ENCODE measurements at places on chromosomes 6 and 20. TPM values are rescaled to one million over a fixed set of nuclear protein-coding genes. Genes with fewer than 3 reads are reported as not detected.

DNA sequence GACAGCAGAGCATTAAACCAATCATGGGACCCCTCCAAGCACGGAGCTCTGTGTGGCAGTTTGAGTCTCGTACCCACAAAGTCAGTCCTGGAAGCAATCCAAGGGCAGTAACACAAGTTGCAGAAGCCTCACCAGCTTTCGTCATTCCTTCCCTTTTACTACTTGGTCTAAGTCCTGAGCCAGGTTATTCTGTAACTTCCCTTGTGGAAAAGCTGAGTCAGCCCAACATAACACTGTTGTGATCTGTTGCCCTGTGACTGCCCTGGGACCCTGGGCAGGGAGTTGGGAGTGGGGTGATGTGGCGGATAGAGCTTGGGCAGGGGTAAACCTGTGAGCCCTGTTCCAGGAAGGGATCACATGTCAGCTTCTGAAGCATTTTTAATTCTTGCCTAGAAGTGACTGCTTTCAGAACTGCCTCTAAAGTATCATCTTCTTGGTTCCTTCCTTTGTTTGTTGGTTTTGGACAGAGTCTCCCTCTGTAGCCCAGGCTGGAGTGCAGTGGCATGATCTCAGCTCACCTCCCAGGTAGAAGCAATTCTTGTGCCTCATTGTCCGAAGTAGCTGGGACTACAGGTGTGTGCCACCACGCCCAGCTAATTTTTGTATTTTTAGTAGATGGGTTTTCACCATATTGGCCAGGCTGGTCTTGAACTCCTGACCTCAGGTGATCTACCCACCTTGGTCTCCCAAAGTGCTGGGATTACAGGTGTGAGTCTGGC, 183.7 kb upstream of the JAG1 start:
- peak; percentile 73 for ATAC-seq

- peak; percentile 41 for ATAC-seq
Measured at GRCh38 chr20:62914970-62915457, 11.3 kb downstream of the DIDO1 start.

DNA sequence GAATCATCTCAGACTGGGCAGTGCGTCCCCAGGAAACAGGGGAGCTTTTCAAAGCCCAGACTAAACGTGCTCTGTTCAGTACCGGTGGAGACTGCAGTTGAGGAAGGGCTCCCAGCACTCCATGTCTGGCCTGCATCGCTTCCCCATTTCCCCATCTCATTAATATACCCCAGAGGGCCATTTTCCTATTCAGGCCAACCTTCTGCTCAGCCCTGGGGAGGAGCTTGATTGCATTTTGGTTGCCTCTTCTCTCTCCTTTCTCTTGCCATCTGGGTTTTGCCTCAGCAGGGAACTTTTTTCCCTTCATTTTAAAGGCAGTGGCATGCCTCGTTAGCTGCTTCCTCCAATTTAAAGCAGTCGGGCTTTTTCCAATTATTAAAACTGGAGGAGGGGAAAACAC, 394.3 kb upstream of the SOX4 start:
- no peak for ATAC-seq

- ATAC-seq: no peak
Measured at GRCh38 chr6:2432292-2432691, 186.9 kb upstream of the GMDS start.

GRCh38 chr6:25217829-25218228, 61.3 kb upstream of the CARMIL1 start:
- no peak for ATAC-seq

DNA sequence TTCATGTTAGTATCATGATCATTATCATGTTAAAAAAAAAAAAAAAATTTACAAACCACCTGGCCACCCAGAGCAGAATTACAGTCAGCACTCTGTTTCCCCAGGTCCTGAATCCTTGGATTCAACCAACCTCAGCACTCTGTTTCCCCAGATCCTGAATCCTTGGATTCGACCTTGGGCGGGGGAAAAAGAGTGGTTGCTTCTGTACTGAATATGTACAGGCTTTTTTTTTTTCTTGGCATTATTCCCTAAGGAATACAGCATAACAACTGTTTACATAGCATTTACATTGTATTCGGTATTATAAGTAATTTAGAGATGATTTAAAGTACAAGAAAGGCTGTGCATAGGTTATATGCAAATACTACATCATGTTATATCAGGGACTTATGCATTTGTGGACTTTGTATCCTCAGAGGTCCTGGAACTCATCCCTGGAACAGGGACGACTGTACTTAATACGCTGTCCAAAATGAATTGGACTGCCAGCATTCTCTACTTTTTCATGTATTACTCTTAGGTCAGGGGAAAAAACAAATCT, 31.2 kb downstream of the GCNT2 start:
- ATAC-seq: no peak

Gene FRMD1
- 0.10 TPM for total RNA-seq

DNA sequence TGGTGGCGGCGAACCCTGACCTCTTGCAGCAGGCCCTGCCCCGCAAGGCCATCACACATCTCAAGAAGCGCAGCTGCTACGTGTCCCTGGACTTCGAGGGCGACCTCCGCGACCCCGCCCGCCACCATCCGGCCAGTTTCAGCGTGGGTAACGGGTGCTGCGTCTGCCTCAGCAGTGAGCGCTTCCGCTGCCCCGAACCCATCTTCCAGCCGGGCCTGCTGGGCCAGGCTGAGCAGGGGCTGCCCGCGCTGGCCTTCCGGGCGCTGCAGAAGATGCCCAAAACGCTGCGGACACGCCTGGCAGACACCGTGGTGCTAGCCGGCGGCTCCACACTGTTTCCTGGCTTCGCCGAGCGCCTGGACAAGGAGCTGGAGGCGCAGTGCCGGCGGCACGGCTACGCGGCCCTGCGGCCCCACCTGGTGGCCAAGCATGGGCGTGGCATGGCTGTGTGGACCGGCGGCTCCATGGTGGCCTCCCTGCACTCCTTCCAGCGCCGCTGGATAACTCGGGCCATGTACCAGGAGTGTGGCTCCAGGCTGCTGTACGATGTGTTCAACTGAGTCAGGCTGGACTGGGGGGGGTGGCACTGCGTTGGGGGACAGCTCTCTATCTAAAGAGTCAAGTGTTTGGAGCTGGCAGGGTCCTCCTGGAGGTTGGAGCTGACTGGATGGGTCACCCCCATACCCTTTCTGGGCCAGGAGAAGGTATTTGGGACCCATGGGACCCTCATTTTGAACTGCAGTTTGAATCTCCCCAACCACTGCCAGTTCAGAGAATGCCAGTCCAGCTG, 1.1 kb downstream of the ACTL10 start:
- peak; percentile 65 for ATAC-seq

Gene ETV7
- total RNA-seq: 1.5 TPM

- ATAC-seq: no peak
Measured at GRCh38 chr6:19605624-19606023, 231.5 kb upstream of the ID4 start.

GRCh38 chr6:25697537-25698340, 45.7 kb downstream of the SCGN start:
- ATAC-seq: no peak

GRCh38 chr20:2751878-2752566, 48.4 kb downstream of the CPXM1 start:
- peak; percentile 52 for ATAC-seq

- ATAC-seq: no peak
Measured at GRCh38 chr20:37393196-37393862, 47.4 kb downstream of the SRC start.

DNA sequence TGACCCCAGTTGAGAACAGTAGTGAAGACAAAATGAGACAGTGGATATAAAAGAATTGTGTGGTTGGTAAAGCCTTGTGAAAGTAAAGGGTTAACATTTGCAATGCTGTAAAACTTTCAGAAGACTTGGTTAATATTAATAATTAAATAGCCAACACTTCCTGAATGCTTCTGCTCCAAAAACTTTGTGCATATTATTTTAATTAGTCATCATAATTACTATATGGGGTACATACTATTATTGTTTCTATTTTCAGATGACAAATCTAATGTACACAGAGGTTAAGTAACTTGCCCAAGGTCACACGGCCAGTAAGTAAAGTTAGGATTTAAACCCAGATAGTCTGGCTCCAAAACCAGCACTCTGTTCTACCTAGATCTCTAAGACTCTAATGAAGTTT, 291.3 kb downstream of the OGFRL1 start:
- ATAC-seq: no peak

Gene RBBP8NL
- not detected for total RNA-seq
